ENCODE measurements at places on chromosomes 4 and X. TPM values are rescaled to one million over a fixed set of nuclear protein-coding genes. Genes with fewer than 3 reads are reported as not detected.

DNA sequence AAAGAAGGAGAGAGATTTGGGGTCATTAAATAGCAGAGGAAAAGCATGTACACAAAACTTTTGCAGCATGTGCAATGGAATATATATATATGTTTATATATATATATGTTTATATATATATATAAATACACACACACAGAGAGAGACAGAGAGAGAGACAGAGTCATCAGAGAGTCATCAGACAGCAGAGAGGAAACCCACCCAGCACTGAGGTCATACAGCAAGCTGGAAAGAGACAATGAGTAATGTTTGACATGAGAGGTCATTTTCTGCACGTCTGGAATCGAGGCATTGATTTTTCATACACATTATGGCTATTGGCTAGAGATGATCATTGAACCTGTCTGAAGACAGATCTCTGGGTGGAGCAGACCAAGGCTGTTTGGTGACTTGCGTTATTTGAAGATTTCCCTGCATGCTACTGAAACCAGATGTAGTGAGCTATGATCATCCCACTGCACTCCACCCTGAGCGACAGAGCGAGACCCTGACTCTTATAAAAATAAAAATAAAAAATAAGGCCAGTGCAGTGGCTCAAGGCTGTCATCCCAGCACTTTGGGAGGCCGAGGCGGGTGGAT, 48.8 kb upstream of the SHOX start:
- no peaks in the 10 kb centered on the region for H3K36me3 ChIP-seq
- no peak overlapping the region for H3K4me3 ChIP-seq
- H3K27ac ChIP-seq = no peak overlapping the region
- H3K4me1 ChIP-seq = no peaks in the 10 kb centered on the region
- H3K27me3 ChIP-seq = no peaks in the 10 kb centered on the region
- no peak for DNase-seq

GRCh38 chr4:3342182-3342854, 49.5 kb downstream of the RGS12 start:
- H3K27me3 ChIP-seq = no peaks in the 10 kb centered on the region
- no peak for DNase-seq
- H3K4me1 ChIP-seq = peaks cover 10% of the 10 kb centered on the region
- no peak overlapping the region for H3K27ac ChIP-seq
- peaks cover 11% of the 10 kb centered on the region for H3K36me3 ChIP-seq

DNA sequence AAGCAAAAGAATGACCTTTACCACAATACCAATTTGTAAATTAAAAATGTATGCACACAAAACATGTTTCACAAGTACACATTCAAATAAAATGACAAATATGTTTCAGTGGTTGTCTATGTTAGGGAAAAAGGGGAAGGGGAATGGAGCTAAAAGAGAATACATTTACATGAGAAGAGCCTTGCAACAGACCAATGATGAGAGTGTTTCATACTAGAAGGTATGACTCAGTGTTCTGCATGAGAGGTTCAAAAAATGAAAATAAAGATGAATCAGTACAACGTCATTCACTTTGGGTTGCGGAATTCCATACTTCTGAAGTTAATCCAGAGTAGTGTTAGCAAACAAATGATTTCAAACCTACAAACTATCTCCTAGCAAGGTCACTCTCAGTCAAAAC, 51.7 kb downstream of the RPGR start:
- no peak overlapping the region for H3K4me3 ChIP-seq
- H3K27me3 ChIP-seq = no peaks in the 10 kb centered on the region

DNA sequence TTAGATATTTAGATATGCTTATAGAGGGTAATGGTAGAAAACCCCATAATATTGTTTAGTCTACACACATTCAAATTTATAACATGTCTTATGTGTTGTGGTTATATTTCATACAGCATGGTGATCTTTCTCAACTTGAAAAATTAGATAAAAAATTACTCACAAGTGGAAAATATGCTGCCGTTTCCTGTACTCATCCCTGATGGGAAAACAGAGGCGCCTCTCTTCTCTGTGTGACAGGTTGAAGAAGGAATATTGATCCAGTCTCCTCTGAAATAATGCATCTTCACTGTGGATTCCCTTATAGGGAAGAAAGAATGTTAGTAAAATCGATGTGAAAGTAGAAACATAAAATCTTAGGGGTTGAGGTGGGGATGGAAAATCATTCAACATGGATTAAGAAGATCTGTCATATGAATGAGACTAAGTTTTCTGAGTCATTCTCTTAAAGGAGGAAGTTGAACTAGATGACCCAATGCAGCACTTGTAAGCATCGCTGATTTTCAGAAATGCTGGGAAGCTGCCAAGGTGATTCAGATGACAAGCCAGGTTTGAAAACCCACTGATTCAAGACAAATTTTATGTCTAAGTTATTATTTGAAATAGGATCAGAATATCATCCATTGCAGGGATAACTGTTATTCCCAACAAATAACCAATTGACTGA, 70.7 kb downstream of the ANKRD50 start:
- H3K27me3 ChIP-seq = no peaks in the 10 kb centered on the region
- no peaks in the 10 kb centered on the region for H3K36me3 ChIP-seq
- H3K4me1 ChIP-seq = no peaks in the 10 kb centered on the region
- DNase-seq = no peak
- no peak overlapping the region for H3K4me3 ChIP-seq

DNA sequence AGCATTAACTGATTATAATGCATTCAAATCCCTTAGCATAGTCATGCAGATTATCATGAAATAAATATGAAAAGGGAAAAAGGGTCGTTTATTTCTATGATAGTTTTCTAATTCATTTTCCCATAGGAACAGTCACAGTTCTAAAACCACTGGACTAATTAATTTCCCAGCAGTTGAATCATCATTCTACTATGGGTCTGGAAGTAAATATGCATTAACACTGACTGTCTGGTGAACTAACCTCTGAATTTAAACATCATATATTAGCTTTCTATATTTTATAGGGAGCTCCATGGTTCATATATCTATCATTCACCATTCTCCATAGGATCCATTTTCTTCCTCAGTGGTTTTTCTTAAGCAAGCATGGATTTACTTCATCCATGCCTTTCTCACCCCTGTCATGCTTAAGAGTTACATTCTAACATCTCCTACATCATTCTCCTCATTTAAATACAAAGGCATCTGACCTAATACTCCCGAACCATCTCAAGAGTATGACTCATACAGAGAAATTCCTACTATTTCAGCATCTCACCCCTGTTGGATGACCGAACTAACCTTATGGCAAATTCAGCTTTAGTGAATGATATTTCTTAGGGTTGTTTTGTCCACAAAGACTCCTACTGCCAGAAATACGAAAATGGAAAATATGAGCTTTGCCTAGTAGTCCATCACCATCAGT, 198.7 kb upstream of the ADAMTS3 start:
- no peak overlapping the region for H3K27ac ChIP-seq
- H3K27me3 ChIP-seq = no peaks in the 10 kb centered on the region
- H3K4me1 ChIP-seq = no peaks in the 10 kb centered on the region
- H3K36me3 ChIP-seq = no peaks in the 10 kb centered on the region

DNA sequence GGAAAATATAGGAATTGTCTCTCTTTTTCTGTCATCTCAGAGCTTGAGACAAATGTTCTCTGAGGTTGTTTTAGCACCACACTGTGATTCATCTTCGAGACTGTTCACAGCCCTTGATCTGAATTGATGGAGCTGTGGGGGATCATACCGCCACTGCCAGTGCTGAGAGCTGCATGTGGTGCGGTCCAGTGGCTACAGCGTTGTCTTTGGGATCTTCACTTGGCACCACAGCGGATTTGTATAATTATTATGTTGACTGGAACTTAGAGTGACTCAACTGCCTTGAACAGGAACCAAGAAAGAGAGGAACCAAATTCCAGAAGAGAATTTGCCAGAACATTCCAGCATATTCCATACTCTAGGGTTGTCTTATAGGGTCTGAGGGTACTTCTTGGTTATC, 29.1 kb downstream of the TBL1X start:
- no peak for DNase-seq
- H3K27me3 ChIP-seq = no peaks in the 10 kb centered on the region
- no peaks in the 10 kb centered on the region for H3K4me1 ChIP-seq
- H3K36me3 ChIP-seq = no peaks in the 10 kb centered on the region

GRCh38 chr4:25859429-25860148, 3.2 kb downstream of the SEL1L3 start:
- no peak overlapping the region for H3K27ac ChIP-seq
- H3K4me3 ChIP-seq = no peak overlapping the region
- DNase-seq = no peak
- H3K4me1 ChIP-seq = no peaks in the 10 kb centered on the region
- H3K36me3 ChIP-seq = no peaks in the 10 kb centered on the region

- no peak for DNase-seq
- no peaks in the 10 kb centered on the region for H3K27me3 ChIP-seq
- no peaks in the 10 kb centered on the region for H3K36me3 ChIP-seq
- H3K4me1 ChIP-seq = no peaks in the 10 kb centered on the region
- no peak overlapping the region for H3K4me3 ChIP-seq
Observed at GRCh38 chrX:129777218-129778030, 2.3 kb upstream of the SASH3 start.

GRCh38 chrX:50827996-50828395, 14.0 kb upstream of the SHROOM4 start:
- no peak for DNase-seq
- no peaks in the 10 kb centered on the region for H3K27me3 ChIP-seq
- no peak overlapping the region for H3K27ac ChIP-seq
- no peaks in the 10 kb centered on the region for H3K36me3 ChIP-seq
- H3K4me3 ChIP-seq = no peak overlapping the region
- no peaks in the 10 kb centered on the region for H3K4me1 ChIP-seq

- no peak for DNase-seq
- no peaks in the 10 kb centered on the region for H3K36me3 ChIP-seq
- H3K27ac ChIP-seq = peak overlapping the region; percentile 95
- H3K4me1 ChIP-seq = peaks cover 5% of the 10 kb centered on the region
- peak overlapping the region; percentile 72 for H3K4me3 ChIP-seq
Observed at GRCh38 chrX:135522132-135522530, 1.7 kb downstream of the INTS6L start.

The ZNF630 gene
- 4.8 TPM for total RNA-seq

All from sigmoid colon (tissue), 7 donors.